Fibroblast of skin of right quadriceps (primary cell): ENCODE measurements at places on chromosomes 3 and 15.

DNA sequence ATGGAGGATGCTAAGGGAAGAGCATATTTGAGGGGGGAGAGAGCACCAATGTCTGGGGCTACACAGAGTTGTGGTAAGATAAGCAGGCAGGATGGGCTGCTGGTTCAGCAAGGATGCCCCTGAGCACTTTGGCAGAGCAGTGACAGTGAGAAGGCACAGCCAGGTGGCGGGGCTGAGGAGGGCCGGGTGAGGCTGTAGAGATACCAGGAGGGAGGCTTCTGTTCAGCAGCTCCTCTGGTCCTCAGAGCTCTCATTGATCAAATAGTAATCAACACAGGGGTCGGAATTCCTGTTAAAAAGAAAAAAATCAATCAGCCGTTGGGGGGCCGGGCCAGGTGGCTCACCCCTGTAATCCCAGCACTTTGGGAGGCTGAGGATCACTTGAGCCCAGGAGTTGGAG lies 11.5 kb upstream of the XIRP1 start:
- DNase-seq, result no peak

DNA sequence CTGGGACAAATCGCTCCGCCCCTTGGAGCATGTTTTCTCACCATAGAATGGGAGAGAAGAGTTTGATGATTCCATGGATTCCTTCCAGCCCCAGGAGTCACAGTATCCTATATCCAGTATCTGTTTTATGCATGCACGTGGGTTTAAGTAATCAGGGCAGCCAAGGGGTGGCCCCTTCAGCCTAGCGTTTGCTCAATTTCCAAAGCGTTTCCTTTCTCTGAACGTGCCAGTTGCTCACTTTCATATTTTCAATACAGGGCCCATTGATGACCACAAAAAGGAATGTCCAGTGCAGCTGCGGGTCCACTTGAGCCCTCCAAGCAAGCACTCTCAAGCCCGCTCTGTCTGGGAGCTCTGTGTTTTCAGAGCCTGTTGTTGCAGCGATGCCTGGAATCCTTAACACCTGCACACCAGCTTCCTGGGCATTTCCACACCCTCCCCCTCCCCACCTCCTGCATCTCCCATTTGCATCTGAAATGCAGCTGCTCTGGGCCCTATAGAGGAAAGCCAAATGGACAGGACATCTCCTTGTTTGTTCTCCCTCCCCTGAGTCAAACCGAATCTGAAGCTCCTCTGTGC lies 164.3 kb upstream of the LPP start:
- peak; percentile 32 for DNase-seq

GRCh38 chr3:179174316-179174715 lies 26.2 kb downstream of the PIK3CA start:
- no peak for DNase-seq

DNA sequence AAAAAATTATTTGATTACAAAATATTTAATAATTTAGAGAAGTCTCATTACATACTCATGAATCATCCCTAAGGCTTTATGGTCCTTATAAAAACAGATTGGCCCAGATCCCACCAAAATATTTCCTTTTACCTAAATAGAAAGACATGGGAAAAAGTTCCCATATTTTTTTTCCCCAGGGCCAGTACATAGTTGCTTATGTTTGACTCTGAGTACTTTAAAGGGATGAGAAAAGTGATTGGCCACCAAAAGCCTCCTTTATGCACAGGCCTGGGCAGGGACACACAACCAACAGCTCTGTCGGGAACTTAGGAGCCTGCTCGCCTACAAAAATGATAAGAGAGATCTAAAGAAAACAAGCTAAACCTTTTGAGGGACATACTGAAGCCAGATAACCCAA lies 22.3 kb downstream of the KCNAB1 start:
- peak; percentile 62 for DNase-seq

DNA sequence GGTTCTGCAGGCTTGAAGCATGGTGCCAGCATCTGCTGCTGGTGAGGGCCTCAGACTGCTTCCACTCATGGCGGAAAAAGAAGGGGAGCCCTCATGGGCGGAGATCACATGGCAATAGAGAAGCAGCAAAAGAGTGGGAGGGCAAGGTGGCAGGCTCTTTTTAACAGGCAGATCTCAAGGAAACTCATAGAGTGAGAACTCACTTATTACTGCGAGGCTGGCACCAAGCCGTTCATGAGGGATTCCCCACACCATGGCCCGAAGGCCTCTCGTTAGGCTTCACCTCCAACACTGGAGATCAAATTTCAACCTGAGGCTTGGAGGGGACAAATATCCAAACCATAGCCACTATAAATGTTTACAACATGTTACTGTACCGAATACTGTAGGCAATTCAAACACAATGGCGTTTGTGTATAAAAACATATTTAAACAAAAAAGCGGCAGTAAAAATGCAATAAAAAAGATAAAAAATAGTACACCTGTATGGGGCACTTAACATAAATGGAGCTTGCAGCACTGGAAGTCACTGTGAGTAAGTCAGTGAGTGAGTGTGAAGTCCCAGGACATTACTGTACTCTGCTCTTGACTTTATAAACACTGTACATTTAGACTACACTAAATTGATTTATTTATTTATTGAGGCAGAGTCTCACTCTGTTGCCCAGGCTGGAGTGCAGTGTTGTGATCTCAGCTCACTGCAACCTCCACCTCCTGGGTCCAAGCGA lies 18.8 kb upstream of the MOBP start:
- DNase-seq, result no peak

- no peak for DNase-seq
These were observed 648.5 kb upstream of the NR2F2 start for GRCh38 chr15:95681836-95682544.

DNA sequence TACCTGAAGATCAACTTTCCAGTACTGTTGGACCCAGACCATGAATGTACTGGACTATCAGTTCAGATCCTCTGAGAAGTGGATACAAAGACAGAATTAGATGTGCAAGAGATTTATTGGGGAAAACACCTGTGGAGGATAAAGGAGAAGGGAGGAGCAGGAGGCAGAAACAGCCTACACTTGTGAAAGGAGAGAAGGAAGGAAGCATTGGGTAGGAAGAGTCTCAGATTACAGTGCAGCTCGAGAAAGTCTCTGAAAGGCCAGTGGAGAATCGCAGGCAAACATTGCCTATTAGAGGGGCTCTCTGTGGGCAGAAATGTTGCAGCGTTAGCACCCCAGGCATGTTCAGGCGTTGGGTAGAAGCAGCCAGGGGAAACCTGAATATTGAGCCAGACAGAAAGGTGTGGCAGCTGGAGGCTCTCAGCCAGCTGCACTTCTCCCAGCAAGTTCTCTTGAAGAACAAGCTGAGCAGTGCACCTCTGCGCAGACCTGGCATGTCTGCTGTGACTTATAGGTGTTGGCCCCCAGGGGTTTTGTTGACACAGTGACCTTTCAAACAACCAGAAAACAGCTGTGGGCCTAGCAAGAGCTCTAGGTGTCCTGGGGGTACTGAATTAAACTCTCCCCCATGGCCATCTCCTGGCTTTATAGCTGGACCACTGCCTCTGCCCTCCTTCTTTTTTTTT lies 7.0 kb downstream of the CHST14 start:
- DNase-seq, result no peak

- no peak for DNase-seq
These were observed 11.1 kb upstream of the ECT2 start for GRCh38 chr3:172739462-172739861.

- DNase-seq, result no peak
These were observed 23.7 kb upstream of the SFMBT1 start for GRCh38 chr3:53069422-53070068.

DNA sequence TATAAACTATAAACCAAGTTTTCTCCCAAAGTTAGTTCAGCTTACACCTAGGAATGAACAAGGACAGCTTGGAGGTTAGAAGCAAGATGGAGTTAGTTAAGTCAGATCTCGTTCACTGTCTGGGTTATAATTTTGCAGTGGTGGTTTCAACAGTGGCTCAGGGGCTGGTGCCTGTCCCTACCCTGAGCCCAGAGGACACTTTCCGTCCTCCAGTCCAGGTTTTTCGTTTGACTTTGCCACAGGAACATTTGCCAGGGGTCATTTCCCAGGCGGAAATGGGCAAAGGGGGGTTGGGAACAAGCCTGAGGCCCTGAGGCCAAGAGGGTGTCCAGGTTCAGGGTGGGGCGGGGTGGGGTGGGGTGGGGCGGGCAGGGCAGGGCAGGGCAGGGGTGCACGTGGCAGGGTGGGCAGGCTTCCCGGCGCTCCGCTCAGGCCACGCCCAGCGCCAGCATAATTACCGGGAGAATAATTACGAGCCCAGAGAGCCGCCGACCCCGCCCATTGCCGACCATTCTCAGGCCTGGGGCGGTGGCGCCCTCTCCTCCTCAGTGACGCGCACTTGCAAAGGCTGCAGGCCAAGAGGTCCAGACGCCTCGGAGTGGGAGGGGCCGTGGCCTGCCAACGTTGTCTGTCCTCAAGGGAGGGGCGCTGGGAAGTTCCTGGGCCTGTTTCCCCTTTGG lies 70.4 kb downstream of the KLF13 start:
- peak; percentile 40 for DNase-seq

- DNase-seq, result peak; percentile 91
These were observed 2.7 kb upstream of the KNSTRN start for GRCh38 chr15:40379853-40380252.

DNA sequence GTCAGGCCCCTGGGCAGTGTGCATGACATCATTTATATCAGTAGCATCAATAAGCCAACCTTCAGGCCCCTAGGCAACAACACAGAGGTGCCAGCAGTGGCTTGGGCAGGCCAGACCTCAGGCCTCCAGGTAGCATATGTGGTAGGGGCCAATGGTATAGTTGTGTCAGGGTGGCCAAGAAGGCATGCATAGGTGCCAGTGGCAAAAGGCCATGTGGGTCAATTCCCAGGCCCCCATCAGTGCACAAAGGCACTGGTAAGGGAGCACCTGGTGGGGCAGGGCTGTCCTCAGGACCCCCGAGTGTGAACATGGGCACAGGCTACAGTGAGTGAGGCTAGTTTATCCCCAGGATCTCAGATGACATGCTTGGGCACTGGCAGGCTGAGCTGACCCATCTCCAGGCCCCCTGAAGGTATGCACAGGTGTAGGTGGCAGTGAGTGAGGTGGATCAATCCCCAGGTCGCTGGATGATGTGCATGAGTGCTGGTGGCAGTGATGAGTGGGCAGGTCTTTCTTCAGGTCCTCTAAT lies 244.1 kb upstream of the ZNF385D start:
- DNase-seq, result no peak

DNA sequence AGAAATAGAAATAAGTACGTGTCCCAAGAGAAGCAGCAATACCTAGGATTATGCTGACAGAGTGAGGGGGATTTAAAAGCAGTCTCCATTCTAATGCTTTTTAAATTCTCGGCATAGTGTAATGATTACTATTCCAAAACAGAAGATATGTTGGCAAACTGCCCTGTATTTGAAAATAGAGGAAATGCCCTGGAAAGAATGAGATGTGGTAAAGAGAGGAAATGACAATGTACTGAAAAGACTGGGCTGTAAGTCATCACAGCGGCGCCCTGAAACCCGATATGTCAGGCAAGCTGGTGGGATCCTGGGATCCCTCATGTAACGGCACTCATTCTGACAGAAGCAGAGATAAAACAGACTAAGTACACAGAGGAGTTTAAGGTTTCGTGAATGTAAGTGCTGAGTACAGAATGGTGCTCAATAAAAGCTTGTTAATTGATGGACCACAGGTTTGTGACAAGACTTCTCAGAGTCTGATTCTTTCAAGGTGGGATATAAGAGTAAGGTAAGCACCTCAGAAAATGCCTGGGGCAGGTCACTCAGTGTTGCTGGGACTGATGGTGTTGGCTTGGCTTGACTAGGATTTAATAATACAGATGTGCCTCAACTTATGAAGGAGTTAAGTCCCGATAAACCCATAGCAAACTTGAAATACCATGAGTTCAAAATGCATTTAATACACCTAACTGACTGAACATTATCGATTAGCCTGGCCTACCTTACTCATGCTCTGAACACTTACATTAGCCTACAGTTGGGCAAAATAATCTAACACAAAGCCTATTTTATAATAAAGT lies 91.4 kb downstream of the NFKBIZ start:
- DNase-seq, result peak; percentile 99

- peak; percentile 41 for DNase-seq
These were observed 49.5 kb upstream of the HACD2 start for GRCh38 chr3:123634149-123635051.

GRCh38 chr3:182792901-182793662 lies at the start of gene ATP11B:
TSS of gene ATP11B (plus strand) at chr3:182793504. CDS start at chr3:182793760, 256 bp downstream.
- peak; percentile 52 for DNase-seq

GRCh38 chr3:150117076-150117475 lies 146.4 kb upstream of the PFN2 start:
- DNase-seq, result peak; percentile 29

GRCh38 chr3:107806536-107806935 lies 283.8 kb downstream of the BBX start:
- no peak for DNase-seq

- DNase-seq, result peak; percentile 59
These were observed 63.1 kb downstream of the STRIT1 start for GRCh38 chr3:155230382-155230781.

DNA sequence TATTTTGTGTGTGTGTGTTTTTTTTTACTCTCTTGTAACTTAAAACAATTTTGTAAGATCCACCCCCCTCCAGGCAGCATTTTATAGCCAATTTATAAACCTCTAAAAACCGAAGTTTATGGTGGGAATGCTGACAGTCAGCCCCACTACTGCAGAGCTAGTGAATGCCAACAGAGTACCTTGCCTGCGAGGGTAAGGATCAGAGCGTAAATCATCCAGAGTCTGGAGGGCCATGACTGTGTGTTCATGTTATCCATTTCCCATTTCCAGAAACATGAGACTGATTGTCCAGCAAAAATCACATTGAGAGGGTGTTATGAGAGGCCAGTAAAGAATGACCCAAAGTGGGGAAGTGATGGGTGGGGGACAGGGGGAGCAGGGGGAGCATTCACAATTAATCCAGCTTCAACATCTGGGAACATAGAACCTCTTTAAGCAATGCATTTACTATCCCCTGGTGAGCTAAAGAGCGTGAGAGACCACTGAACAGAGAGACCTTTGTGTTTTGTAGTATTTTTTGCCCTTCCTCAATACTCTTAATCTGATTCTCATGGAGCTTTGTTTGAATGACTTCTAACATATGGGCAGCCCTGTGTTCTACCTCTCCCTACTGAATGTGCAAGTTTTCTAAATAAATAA lies 464.5 kb downstream of the RBMS3 start:
- DNase-seq, result no peak

GRCh38 chr3:78993375-78993774 lies 774.4 kb downstream of the ROBO1 start:
- no peak for DNase-seq

DNA sequence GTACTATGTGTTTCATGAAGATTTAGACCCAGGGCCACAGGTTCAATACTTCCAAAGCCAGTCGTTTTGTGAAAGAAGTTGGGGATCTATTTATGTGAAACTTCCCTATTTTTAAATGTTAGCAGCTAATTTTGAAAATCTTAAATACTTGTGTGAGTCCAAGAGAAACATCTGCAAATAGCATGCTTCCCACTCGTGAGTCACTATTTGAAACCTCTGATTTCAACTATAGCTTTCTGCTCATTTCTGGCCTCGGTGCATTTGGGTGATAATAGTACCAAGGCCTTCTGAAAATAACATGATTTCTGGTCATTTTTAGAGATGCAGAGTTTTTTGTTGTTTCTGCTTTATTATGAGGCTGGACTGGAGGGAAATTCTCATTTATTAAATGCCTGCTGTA lies 110.0 kb downstream of the OPA1 start:
- DNase-seq, result peak; percentile 28

DNA sequence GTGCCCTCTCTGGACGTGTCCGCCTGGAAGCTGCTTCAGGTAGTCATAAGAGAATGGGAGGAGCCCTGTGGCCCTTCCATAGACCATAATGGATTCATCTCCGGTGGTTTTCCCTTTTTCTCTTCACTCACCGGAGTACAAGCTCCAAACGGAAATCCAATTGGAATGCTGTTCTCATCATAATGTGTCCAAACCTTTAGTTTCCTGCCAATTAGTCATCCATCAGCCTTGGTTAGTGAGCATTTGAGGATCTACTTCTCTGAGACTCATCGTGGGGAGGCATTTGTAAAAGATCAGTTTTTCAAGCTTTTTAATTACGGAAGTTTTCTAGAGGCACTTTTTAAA lies 34.9 kb downstream of the ABHD2 start:
- DNase-seq, result peak; percentile 76
